COR-L47 (cell line): ENCODE measurements at places on chromosomes 7 and 10.

DNA sequence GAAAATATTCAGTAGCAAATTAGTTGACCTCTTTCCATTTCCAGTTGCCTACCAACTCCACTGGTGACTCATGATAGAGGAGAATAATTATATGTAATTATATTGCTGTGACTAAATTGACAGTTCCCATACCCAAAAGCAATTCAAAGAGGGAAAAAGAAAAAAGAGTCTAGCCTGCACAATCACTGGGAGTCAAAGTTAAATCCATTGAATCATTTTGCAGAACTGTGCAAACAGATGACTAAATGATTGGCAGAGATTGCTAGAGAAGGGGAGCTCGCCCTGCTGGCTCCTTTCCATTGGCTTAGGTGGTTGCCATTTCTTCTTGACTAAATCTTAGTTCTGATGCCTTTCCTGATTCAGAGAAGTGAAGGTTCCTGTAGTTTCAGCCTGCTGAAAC, 1228.6 kb upstream of the SORCS1 start:
- DNase-seq: peak; percentile 38

GRCh38 chr7:95951531-95951930, 179.2 kb downstream of the DYNC1I1 start:
- no peak for DNase-seq

DNA sequence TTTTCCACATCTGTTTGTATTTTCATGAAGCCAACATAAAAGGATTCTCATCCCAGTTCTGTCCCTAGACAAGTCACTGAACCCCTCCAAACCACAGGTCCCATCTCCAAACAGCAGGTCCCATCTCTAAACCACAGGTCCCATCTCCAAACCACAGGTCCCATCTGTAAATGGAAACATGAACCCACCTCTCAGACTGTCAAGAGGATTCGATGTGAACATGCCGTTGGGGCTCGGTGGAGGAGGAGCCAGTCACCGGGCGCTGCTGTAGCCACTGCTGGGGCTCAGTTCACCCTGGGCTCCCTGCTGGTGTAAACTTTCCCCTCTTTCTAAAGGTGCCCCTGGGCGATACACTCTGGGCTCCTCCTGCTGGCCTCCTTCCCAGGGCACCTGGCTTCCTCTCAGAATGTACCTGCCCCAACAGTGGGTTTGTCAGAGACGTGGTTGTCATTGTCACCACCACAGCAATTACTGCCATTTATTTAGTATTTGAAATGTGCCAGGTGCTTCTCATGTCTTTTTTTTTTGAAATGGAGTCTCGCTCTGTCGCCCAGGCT, 13.0 kb downstream of the LHPP start:
- DNase-seq: no peak

GRCh38 chr7:24346716-24347115, 62.7 kb downstream of the NPY start:
- no peak for DNase-seq

DNA sequence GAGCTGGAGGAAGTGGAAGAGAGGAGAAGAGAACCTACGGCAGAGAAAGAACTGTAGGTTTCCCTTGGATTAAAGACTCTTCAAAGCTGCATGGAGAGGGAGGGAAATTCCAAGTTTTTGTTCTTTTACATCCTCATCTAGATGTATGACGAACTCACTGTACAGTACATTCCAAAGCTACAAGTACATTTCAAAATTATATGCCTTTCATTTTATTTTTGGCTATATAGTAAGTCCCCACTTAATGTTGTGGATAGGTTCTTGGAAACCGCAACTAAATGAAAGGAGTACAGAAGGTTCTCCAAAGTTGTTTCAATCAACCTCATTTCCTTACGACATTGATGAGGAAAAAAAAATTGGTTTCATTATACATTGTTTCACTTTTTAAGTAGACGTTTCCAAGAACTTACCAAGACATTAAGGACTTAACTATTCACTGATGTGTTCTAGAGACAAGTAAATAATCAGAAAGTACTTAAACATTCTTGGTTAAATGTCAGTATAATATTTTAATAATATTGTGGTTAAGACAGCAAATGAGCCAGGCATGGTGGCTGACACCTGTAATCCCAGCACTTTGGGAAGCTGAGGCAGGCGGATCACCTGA, 16.1 kb upstream of the JMJD1C start:
- DNase-seq: no peak

GRCh38 chr7:37037286-37037685, 313.0 kb upstream of the AOAH start:
- peak; percentile 14 for DNase-seq

DNA sequence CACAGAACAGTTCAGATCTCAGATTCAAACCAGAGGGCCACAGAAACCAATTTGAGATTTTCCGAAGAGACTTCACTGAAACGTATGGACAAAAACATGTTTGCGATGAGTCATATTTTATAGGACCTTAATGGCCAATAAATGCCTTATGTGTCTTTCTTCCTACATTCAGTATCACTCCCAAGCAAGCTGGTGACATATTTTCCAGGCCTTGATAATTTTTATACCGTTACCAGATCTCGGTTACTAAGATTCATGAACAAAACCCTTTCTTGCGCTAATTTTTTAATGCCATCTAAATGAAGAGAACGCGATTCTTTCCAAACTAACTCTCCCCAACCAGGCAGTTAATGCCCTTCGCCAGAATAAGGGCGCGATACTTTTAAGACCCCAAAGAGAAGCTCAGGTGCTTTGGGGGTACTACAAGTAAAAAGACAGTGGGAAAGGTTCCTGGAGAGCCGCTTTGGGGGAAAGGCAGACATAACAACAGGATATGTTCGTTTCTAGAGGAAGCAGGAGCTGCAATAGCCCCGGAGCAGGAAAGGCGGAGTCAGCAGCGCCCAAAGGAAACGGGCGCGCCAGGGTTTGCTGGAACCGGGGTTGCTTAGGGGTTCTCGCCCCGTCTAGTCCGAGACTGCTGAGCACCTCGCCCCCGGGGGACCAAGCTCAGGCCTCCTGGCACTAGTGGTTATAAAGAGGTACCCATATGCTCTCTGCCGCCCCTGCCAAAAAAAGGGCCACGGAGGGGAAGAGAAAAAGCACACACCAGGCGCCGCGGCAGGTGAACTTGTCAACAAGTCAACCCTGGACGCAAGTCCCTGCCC, 884 bp downstream of the ICA1 start:
- DNase-seq: peak; percentile 46

- DNase-seq: no peak
These were observed 888.2 kb downstream of the LRMDA start for GRCh38 chr10:76319661-76320060.

DNA sequence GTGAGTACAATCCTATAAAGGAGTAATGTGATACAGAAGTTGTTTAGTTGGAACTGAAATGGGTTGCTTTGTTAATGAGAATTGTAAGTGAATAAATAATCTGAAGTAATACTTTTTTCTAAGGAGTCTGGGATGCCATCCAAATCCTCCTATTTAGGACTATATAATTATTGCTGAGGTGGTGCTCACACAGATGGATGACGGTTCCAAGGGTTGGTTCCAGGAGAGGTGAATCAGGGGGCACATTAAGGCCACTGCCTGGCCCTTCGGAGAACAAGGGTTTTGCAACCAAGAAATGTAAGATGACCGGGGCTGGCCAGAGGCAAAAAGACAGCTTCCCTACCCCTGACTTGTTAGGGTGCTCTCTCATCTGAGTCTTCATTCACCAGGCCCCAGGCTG, 352.7 kb downstream of the PHTF2 start:
- DNase-seq: peak; percentile 23
